ENCODE measurements at places on chromosomes 4 and X.

- DNase-seq, result no peak
Observed at GRCh38 chrX:11672213-11672612, 6.5 kb upstream of the ARHGAP6 start.

- no peak for DNase-seq
Observed at GRCh38 chrX:71183341-71183740, 38.7 kb downstream of the NLGN3 start.

DNA sequence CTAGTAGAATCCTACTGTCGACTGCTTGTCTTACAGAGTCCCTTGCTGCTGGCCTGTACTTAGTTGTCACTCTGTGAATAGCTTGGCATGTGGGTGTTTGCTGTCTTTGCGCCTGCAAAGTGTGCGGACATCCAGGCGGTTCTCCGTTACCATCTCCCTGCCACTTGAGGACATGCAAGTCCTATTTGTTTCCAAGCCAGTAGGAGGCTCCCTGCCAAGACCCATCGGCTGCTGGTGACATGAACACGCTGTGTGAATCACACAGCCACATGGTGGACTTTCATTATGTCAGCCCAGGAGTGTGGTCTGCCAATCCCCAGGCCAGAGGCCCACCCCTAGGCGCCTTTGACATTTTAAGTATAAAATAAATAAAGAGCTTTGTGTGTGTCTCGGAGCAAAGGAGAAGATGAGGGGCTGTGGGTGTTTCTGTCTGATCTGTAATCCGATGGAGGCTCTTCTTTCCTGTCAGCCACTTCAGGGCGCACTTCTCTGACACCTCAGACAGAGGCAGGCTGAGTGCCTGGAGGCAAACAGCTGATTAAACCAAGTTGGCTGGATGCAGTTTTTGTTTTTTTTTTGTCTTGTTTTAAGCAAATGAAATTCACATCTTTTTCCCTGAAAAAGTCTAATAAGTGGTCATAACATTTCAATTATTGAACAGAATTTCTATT, 51.5 kb downstream of the ALPK1 start:
- no peak for DNase-seq

DNA sequence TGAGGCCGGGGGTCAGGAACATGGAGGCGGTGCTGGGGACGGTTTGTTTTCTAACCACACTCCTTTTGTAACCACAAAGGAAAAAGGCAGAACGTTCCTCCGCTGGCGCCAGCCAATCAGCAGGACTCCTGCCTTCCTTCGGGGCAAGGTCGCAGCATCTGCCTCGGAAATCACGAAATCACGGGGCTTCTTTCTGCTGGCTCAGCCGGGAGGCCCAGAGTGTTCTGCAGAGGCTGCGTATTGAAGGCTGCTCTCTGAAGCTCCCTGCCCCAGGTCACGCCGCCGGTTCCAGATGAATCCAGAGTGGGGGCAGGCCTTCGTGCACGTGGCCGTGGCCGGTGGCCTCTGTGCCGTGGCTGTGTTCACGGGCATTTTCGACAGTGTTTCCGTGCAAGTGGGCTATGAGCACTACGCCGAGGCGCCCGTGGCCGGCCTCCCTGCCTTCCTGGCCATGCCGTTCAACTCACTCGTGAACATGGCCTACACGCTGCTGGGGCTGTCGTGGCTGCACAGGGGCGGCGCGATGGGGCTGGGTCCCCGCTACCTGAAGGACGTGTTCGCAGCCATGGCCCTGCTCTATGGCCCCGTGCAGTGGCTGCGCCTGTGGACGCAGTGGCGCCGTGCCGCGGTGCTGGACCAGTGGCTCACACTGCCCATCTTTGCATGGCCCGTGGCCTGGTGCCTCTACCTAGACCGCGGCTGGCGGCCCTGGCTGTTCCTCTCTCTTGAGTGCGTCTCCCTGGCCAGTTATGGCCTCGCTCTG, 9.4 kb downstream of the TMEM187 start:
- peak; percentile 71 for DNase-seq

DNA sequence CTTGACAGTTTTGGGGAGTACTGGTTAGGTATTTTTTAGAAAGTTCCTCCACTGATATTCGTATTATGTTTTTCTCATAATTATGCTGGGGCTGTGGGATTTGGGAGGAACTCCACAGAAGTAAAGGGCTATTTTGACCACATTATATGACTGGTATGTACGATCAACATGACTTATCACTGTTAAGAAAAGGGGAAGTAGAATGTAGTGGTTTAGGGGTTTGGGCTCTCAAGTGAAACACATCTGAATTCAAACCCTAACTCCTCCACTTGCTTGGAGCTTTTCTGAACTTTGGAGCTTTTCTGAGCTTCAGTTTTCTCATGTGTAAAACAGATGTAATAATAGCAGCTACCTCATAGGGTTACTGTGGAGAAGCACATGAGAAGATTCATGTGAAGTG, 96.4 kb upstream of the C1GALT1C1 start:
- no peak for DNase-seq

DNA sequence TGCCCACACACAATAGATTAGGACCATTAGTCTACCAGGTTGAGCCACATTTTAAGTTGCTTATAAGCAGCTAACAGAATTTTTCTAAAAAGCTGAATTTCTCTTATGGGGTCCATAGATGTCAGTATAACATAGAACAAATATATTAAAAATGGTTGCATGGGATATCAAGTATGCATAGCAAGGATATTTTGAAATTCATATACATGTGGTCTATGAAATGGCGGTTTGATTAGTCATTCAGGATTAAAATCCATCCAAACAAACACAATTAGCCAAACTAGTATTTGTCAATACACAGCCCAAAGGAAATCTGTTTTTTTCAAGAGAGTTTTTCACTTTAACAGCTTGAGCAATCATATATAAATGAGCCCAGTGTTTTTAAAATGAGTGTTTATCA, 33.5 kb upstream of the AMOT start:
- no peak for DNase-seq

DNA sequence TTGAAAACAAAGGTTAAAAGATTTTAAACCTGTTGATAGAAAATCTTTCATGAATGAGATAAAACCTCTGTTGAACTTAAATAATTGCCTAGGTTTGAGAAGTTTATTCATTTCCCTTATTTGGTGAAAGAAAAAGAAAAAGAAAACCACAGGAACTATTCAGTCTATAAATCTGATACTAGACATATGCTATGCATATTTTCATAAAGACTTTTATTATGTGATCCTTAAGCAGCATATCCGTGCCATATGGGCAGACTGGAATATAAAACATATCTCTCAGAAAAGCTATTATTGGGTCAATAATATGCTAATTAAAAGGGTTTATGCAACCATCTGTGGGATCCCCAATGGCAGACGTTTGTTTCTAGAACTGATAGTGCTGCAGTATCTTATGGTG, 178.7 kb downstream of the RASL11B start:
- DNase-seq, result no peak

- no peak for DNase-seq
Observed at GRCh38 chrX:121050781-121051180, 3.4 kb downstream of the GLUD2 start.

GRCh38 chrX:10648614-10649013, 28.2 kb upstream of the MID1 start:
- no peak for DNase-seq
